ENCODE measurements at places on chromosomes 3 and 15. TPM values are rescaled to one million over a fixed set of nuclear protein-coding genes. Genes with fewer than 3 reads are reported as not detected.

The DAPK2 gene
- 189 TPM for total RNA-seq

The EIF4A2 gene
- total RNA-seq = 306 TPM

The CADPS gene
- 6.4 TPM for total RNA-seq

The NPRL2 gene
- total RNA-seq = 45.4 TPM

The ABTB1 gene
- total RNA-seq = 80.0 TPM

The WDR49 gene
- total RNA-seq = 1.5 TPM

The ZNF654 gene
- total RNA-seq = 14.7 TPM

The UNC13C gene
- total RNA-seq = 0.57 TPM

The CLPX gene
- 61.9 TPM for total RNA-seq

The GATM gene
- total RNA-seq = 179 TPM

Data from Peyer's patch (tissue), 4 donors.